Inflammatory macrophage (primary cell): ENCODE measurements at places on chromosomes 12 and 14.

- no peak for DNase-seq
Measured at GRCh38 chr12:130461447-130461815, 123.7 kb downstream of the PIWIL1 start.

DNA sequence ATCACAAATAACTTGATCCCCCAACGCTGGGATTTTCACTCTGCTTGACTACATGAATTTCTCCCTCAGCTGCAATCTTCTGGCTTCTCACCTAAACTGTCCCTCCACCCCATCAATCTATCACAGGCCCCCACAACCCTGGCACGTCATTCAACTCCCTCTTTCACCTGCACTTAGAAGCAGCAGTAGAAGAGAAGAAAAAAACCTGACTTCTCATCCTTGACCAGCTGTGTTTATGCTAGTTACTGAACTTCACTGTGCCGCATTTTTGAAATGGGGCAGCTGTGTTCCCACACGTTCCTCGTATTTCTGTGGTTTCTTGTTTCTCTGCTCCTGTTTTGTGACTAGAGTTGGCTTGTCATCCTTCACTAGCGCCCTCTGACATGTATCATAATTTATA lies 35.0 kb downstream of the ITPR2 start:
- DNase-seq = peak; percentile 21

- DNase-seq = peak; percentile 53
Measured at GRCh38 chr14:23727566-23728335, 91.6 kb downstream of the DHRS2 start.

DNA sequence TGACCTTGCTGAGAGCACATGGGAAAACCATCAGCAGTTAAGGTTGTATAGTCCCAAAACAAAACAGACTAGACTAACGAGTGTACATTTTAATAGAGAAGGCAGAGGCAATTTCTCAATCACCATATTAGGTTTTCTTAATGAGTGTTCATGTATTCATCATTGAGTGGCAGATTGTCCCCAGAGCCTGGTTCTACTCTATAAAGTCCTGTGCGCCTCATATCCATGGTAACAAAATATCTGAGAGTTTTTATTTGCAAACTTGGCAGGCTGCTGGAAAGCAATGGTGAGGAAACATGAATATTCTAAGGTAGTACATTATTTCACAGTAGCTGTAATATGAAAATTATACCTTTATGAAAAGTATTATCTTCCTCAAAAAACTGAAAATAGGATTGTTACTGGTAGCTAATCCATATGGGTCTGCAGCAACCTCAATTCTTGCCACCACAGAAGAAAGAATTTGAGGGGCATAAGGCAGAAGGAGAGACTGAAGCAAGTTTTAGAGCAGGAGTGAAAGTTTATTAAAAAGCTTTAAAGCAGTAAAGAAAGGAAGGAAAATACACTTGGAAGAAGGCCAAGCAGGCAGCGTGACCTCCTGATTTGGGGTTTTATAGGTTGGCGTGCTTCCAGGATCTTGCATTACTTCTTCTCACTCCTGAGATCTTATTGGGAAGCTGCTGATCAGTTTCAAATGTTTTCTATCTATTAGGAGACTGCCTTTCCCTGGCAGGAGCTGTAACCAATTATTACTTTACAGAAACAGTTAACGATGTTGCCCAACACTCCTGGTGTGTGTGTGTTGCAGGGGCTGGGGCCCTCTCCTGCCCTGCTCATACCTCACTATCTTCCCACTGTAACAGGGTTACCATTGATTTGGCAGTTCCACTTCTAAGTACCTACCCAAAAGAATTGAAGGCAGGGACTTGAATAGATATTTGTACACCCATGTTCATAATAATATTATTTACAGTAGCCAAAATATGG lies 154.0 kb upstream of the NUDT4 start:
- DNase-seq = no peak

GRCh38 chr14:76863724-76864407 lies 37.7 kb downstream of the LRRC74A start:
- DNase-seq = peak; percentile 96

DNA sequence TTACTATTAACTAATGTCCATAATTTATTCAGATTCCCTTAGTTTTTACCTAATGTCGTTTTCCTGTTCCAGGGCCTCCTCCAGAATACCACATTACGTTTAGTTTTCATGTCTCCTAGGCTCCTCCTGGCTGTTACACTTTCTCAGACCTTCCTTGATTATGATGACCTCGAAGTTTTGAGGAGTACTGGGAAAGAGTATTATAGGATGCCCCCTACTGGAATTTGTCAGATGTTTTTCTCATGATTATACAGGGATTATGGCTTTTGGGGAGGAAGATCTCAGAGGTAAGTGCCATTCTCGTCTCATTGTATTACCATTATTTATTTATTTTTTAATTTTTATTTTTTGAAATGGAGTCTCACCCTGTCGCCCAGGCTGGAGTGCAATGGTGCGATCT lies 17.7 kb upstream of the C1S start:
- peak; percentile 69 for DNase-seq

- DNase-seq = peak; percentile 44
Measured at GRCh38 chr14:91911474-91912032, 35.9 kb downstream of the FBLN5 start.

DNA sequence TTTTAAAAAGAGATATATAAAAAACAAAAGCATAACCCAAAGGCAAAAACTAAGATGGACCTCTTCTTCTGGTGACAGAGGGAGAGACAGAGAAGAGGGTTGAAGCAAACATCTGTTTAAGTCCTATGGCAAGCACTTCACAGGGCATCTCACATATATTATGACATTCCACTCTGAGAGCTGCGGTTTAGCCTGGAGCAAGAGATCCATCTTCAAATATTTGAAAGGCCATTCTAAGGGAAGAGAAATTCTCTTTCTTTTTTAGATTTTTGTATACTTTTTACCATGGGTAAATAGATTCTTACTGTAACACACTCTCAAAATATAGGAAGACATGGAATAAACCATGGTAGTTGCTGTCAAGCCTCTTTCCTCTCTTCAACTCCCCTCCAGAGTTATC lies 204.1 kb downstream of the GXYLT1 start:
- DNase-seq = no peak

GRCh38 chr14:56543436-56543835 lies 36.2 kb upstream of the TMEM260 start:
- no peak for DNase-seq

DNA sequence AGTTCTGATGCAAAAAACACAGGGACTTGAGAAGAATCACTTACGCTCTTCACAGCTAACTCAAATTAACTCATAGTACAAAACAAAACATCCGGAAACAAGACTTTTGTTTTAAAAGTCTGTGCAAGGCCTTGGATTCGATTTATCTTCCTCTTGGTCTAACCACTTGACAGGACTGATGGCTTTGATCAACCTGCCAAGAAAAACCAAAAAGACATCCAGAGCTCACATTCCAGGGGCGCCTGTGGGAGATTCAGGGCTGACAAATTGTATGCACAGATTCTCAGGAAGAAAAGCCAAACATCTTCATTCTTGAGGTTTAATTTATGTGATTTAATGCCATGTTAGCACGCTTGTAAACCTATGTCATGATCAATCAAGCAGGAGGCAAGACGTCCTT lies 129.1 kb upstream of the TMCC3 start:
- no peak for DNase-seq

- DNase-seq = no peak
Measured at GRCh38 chr12:114936148-114937079, 252.4 kb upstream of the TBX3 start.

DNA sequence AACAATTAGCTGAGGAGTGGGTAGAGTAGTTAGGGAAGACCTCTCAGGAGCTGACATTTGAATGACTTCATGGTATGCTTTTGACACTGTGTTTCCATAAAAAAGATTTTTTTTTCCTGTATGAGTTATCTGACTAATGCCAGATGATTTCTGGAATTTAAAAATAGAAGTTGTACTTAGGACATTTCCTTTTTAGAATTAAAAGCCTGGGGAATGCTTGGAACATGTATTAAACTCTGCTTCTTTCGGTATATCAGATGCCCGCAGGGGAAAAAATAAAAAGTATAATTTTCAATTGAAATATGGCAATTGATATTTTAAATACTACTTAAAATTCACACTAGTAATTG lies 41.1 kb downstream of the BRMS1L start:
- no peak for DNase-seq

- DNase-seq = no peak
Measured at GRCh38 chr12:98544751-98545150, 29.4 kb downstream of the TMPO start.

- DNase-seq = no peak
Measured at GRCh38 chr12:73769337-73769736, 768.3 kb upstream of the ATXN7L3B start.

DNA sequence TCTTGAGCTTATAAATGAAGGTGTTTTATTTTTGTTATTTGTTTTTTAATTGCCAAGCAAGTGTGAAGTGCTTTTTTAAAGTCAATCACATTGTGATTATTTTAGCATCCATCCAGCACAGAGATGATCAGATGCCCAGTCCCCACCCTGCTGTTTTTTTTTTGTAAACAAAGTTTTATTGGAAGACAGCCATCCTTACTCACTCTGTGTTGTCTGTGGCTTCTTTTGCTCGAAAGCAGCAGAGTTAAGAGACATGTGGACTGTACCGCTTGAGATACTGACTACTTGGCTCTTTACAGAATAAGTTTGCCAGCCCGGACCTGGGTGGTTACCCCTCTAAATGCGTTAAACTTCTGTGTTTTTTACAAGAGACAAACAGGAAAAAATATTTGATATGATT lies 30.9 kb upstream of the AMN start:
- no peak for DNase-seq

DNA sequence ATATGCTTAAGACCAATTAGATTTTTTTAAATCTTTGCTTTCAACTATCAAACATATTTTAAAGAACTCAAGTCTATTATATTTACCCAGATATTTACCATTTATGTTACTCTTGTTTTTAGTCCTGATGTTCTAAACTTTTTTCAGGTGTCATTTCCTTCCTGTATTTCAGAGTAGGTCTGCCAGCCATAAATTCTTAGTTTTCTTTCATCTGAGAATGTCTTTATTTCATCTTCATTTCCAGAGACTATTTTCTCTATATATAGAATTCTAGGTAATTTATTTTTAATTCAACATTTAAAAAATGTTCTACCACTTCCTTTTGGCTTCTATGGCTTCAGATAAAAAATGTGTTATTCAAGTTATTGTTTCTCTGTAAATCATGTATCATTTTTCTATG lies 218.2 kb upstream of the AMIGO2 start:
- no peak for DNase-seq

DNA sequence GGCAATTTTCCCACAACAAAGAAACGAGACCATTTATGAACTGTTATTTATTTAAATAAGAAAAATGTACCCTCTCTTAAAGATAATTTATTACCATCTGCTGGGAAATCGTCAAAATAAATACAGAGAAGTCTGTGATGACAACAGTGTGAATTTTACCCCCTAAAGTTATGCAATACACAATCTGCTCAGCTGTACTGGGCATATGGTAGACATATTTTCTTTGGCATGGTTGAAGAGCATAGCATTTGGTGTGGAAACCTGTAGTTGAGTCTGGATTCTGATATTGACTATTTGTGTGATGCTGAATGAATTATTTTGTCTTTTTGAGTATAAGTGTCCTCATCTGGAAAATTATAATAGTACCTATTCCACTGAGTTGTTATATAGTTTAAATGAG lies 60.0 kb downstream of the CFAP54 start:
- no peak for DNase-seq

- no peak for DNase-seq
Measured at GRCh38 chr12:132427999-132428935, 61.7 kb upstream of the FBRSL1 start.

GRCh38 chr12:132116709-132117557 lies 27.2 kb downstream of the DDX51 start:
- DNase-seq = no peak

DNA sequence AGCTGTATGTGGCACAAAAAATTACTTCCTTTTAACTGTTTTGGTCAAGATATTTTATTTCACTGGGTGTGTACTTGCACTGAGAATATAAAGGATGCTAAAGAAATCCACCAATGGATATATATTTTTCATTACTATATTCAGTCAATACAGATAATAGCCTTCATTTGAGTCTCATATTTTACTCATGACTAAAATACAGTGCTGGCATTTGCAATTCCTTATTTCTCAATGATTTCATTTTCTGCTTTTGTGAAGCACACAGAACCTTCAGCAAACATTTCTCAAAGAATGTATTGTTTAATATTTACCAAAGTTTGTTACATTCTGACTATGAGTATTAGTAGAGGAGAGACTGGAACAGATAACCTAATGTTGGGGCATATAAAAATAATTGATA lies 93.2 kb upstream of the SOX5 start:
- DNase-seq = no peak
